Cortex of kidney (tissue), 1 donor: ENCODE measurements at places on chromosomes 7 and 10.

- no peak for DNase-seq
These were observed 41.3 kb upstream of the HPSE2 start for GRCh38 chr10:99276848-99277486.

GRCh38 chr7:127892488-127893314 is 138.5 kb downstream of the LRRC4 start:
- DNase-seq: no peak

DNA sequence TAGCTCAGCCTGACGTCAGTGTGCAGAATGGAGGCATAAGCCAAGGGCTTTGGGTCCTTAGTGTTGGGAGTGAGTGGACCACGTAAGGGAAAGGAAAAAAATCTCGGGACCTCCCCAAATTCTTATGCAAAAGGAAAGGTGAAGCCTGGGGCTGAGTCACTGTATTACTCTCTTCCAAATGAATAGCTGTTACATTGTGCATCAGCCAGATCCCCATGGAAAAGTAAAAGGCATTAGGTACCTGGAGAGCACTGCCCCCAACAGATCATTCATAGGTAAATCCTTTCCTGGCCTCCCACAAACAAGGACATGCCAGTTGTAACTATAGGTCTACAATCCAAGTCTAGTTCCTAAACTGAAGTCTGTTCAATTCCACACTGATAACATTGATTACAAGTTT is 170.5 kb downstream of the C1GALT1 start:
- no peak for DNase-seq

DNA sequence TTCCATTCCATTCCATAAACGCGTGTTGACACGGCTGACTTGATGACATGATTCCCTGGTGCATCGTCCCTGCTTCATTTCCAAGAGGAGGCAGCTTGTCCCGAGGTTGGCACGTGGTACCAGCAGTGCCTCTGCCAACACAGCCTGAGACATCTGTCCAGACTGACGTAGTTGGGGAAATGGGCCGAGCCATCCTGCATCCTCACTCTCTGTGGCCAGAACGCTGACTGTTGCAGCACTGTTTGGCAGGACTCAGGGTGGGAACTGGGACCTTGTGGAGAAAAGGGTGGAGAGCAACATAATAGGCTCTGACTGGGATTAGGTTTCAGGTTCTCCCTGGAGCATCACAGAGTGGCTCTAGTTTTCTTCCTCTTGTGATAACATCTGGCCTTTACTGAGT is 118.6 kb upstream of the BTBD16 start:
- DNase-seq: no peak

- DNase-seq: no peak
These were observed 9.3 kb upstream of the IL2RA start for GRCh38 chr10:6071181-6072175.

DNA sequence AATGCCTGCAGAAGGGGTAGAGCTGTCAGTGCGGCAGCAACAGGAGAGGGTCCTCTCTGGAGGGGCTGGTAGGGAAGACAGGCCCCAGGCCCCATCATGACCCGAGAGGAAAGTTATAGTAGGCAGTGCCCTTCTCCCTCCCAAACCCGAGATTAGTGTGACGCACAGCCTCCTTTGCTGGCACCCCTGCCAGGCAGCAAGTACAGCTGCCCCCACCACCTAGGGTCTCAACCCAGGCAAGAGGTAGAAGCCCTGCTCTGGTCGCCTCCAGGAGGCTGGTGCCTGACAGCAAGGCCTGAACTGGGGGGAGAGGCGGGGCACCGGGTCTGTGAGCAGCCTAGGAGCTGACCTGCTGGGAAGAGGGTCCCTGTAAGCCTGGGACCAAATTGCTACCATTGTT is 15.5 kb downstream of the LOXL4 start:
- no peak for DNase-seq

DNA sequence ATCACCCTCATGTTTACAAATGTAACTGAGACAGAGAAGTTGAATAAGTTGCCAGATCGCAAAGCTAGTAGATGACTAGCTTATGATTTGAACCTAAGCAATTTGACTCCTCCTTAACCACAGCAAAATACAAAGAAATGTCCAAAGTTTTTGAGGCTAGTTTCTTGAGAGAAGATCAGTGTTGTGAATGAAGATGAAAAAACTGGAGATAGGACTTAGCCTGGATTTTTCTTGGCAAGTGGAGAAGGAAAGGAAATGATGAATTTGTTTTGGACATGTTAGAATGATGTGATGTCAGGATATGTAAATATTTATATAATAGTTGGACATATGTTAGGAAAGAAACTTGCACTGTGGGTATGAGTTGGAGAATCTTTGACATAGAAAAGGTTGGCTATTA is 149.8 kb downstream of the LSMEM1 start:
- DNase-seq: no peak

DNA sequence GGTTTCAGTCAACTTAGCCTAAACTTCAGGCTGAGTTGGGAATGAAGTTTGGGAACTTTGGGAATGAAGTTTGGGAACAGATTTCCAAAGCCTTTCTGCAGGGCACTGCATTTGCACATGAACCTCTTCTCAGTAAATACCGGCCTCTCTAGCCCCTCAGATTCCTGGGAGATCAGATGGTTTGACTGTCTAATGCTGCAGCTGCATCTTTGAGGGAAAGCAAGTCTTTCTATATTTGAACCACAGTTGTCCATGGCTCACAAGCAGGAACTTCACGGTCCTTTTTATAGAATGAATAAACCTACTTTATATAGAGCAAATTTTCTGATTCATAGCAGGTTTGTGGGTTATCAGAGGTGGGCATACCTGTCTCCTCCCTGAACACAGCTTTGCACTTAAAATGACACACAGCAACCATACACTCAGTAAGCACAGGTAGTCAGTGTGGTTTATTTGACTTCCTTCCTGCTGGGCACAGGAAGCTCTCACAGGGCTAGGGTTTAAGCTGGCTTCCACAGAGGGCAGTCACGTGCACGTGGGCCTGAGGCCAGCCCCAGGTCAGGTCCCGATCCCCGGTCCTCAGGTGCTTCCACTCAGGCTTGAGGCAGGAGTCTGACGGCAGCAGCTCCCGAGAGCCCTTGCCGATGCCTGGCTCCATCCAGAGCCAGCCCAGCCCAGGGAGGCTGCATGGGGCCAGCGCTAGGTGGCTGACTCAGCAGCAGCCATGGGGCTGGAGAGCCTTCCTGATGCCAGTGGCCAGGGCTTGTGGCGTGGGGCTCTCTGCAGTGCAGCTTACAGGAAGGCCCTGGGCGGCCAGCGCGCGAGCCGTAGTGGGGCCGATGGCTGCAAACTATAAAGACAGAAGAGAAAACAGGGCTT is 12.8 kb upstream of the MMP21 start:
- DNase-seq: no peak

- DNase-seq: no peak
These were observed 31.5 kb downstream of the RAB19 start for GRCh38 chr7:140435252-140435895.

DNA sequence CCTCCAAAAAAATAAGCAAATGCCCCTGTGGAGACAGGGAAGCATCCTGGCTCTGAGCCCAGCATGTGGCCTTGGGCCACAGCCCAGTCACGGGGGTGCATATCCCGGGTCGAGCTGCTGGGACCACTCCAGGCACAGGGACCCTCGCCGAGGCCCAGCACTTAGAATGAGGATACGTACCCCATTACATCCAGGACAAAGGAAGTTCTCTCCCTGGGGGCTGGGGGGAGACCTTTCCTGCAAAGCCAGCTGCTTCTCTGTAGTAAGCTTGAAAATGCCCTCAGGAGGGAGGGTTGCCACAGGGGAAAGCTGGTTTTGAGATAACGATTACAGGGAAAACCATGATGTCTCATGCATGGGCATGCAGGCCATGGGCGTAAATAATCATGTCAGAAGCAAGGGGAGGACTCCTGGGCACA is 75.5 kb downstream of the HIPK2 start:
- no peak for DNase-seq
